ENCODE measurements at places on chromosomes 6 and 20.

DNA sequence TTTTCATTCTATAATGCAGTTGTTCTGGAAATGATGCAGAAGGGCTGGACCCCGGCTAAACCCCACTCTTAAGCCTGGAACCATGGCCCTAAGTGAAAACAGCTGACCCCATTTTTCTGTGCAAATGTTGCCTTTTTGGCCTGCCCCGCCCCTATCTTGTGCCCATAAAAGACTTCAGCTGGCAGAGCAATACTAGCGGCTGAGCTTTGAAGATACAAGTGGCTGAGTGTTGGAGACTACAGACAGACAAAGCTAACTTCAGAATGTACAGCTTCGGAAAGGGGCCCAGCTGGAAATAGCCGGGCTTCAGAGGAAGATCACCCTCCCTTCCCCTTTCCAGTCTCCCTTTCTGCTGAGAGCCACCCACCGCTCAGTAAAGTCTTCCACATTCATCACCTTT lies 258.6 kb upstream of the SPTLC3 start:
- DNase-seq: no peak

- DNase-seq: no peak
These were observed 170.2 kb downstream of the OTOR start for GRCh38 chr20:16918366-16918765.

- no peak for DNase-seq
These were observed 22.5 kb upstream of the C6orf58 start for GRCh38 chr6:127554435-127555006.

DNA sequence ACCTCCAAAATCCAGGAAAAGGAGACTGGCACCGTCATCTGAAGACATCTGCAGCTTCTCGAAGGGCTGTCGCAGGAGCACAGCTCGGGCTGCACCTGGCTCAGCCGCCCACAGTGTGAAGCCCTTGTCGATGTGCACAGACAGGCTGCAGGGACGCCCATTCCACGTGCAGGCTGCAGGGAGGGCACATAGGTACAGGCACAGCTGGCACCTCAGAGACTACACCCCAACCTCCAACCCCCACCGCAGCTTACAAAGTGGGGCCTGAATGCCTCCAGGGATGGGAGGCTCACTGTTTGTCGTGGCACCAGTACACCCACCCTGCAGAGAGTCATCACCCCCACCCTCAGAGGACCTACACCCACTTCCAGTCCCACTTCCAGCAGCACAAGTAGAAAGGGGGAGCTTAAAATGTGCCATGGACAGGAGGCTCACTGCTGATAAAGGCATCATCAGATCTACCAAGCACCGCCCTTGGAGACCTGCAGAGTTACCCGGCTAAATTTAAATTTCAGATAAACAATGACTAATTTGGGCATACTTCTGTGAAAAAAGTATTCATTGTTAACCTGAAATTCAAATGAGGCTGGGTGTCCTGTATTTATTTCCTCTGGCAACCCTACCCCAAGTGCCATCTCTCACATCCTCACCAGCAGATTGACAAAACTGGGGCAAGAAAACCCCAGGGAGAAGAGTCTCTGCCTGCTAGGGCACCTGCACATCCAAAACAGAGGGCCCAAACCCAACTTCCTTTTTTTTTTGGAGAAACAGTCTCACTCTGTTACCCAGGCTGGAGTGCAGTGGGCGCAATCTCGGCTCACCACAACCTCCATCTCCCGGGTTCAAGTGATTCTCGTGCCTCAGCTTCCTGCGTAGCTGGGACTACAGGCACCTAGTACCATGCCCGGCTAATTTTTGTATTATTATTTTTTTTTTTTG lies 7.7 kb upstream of the CDK5RAP1 start:
- DNase-seq: no peak

- DNase-seq: no peak
These were observed 84.8 kb upstream of the EYA2 start for GRCh38 chr20:46809706-46810360.

GRCh38 chr6:106886922-106887797 lies 87.4 kb downstream of the CD24 start:
- no peak for DNase-seq

DNA sequence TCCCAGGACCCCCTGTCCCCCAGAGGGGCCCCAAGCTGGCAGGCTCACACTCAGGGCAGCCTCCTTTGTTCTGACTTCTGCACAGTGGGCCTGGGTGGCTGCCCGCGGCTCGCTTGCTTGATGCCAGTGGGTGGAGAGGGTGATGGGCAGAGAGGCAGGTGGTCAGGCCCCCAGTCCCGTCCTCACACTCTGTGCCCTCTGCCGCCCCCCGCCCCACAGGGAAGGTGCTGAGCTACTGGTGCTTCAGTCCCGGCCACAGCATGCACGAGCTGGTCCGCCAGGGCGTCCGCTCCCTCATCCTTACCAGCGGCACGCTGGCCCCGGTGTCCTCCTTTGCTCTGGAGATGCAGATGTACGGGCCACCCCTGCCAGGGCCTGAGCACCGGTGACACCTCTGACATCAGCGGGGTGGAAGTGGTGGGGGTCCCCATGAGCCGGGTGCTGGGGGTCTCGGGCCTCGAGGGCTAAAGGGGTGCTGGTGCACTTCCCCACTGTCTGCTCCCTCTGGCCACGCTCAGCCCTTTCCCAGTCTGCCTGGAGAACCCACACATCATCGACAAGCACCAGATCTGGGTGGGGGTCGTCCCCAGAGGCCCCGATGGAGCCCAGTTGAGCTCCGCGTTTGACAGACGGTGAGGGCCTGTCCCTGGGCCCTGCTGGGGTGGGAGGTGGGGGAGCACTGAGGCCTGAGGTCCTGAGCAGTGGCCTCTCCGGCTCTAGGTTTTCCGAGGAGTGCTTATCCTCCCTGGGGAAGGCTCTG lies 8.9 kb upstream of the TNFRSF6B start:
- no peak for DNase-seq

DNA sequence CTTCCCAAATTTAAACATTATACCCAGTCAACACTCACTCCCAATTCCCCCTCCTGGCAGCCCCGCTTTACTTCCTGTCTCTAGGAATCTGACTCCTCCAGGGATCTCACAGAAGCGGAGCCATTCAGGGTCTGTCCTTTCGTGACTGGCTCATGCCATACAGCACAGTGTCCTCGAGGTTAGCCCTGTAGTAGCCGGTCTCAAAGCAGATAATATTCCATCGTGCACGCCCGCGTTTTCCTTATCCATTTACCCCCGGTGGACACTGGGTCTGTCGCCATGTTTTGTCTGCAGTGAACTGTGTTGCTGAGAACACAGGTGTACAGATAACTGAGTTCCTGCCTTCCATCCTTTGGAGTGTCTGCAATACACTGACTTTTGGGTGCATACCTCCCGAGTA lies 95.3 kb downstream of the TTLL2 start:
- DNase-seq: no peak

DNA sequence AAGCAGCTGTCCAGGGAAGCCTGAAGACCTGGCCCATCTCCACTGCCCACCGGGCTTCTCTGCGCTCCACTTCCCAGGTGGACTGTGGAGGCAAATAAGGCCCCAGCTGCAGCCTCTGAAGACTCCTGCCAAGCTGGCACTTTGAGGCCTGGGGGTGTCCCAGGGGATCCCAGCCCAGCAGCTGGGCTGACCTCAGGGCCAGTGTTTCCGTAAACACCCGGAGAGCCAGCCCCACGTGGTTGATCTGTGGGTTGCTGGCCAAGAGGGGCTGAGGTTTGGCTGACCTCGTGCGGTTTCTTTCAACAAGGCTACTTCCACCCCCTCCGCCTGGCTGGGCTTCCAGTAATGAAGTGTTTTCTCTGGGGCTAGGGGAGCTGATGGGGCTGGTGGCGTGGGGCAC lies 12.4 kb upstream of the CCN5 start:
- no peak for DNase-seq

GRCh38 chr6:44268095-44268628 lies 2.1 kb upstream of the TMEM151B start:
- DNase-seq: no peak

- no peak for DNase-seq
These were observed 40.2 kb downstream of the PPP1R3G start for GRCh38 chr6:5125152-5126006.

DNA sequence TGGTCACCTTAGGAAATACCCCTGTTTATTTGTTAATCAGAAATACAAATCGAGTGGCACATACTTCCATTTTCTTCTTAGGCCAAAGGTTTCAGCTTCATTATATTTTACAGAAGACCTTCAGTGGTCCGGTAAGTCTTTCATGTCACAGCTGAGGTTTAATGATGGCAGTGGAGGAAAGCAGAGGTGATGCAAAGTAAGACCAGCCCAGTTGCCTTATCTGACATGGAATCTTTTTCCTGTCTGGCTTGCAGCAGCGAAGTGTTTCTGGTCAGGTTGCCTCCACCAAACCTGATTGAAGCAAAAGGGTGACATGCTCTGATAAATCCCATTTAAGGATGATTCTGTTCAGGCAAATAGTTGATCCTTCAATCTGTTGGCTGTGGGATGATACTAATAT lies 100.0 kb downstream of the PRDM1 start:
- DNase-seq: no peak

DNA sequence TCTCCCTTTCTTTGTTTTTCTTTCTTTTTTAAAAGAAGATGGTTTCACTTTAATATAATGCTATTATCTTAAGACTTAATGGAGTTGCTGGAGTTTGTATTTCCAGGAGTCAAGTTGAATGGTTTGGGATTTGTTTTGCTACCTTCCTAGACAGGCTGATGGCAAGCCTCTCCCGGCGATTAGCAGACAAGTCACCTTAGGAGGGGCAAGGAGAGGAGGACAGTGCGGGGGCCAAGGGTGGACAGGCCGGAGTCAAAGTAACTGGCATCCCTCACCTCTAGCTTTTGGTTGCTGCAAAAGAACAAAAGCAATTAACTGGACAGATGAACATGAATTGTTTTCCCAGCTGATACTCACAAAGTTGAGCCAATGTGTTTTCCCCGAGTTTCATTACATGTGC lies 57.1 kb downstream of the GMPR start:
- DNase-seq: no peak

DNA sequence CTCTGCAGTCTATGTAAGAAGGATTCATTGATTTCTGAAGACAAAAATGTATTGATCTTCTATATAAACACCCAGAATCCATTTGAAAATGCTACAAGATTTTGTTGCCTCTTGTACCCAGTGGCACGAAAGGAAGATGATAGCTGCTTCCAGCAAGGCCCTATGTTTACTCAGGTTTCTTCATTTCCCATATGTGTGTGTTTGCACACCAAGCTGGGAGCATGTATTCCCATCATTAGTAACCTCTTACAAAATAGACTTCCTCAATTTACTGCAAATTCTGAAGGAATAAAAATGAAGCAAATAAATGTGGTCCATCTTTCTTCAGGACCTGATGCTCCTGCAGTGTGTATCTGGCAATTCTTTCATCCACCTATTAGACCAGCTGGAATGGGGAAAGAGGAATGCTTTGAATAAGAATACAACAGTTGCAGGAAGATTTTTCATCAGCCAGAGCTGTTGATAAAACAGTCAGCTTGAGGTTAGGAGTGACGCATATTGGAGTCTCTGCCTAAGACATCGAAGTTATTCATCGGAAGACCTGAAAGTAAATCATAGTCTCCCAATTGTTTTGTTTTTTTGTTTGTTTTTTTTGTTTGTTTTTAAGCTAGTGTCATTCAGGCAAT lies 132.3 kb downstream of the PDE7B start:
- DNase-seq: no peak

DNA sequence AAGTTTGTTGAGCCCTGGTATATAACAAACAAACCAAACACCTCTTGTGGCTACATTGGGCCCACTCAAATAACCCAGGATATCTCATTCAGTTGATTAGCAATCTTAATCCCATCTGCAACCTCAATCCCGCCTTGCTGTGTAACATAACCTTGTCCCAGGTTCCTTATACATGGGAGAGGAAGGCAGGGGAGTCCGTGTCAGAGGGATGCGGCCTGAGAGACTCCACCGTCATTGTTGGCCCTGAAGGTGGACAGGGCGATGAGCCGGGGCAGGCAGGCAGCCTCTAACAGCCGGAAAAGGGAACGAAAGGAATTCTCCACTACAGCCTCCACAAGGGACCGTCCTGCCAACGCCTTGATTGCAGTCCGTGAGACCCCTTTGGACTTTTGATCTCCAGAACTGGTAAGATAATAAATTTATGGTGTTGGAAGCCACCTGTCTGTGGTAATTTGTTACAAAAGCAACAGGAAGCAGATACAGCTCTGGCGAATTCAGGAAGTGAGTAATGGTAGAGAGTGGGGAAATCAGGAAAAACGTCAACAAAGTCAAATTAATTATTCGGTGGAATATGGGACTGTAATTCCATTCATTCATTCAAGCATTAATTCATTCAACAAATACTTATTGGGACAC lies 124.5 kb upstream of the SALL4 start:
- DNase-seq: no peak

- no peak for DNase-seq
These were observed 615.9 kb downstream of the RNF144B start for GRCh38 chr6:19002976-19003560.

GRCh38 chr6:33977606-33978411 lies 168.1 kb downstream of the GRM4 start:
- DNase-seq: no peak

GRCh38 chr6:20658053-20658452 lies 123.8 kb downstream of the CDKAL1 start:
- no peak for DNase-seq

DNA sequence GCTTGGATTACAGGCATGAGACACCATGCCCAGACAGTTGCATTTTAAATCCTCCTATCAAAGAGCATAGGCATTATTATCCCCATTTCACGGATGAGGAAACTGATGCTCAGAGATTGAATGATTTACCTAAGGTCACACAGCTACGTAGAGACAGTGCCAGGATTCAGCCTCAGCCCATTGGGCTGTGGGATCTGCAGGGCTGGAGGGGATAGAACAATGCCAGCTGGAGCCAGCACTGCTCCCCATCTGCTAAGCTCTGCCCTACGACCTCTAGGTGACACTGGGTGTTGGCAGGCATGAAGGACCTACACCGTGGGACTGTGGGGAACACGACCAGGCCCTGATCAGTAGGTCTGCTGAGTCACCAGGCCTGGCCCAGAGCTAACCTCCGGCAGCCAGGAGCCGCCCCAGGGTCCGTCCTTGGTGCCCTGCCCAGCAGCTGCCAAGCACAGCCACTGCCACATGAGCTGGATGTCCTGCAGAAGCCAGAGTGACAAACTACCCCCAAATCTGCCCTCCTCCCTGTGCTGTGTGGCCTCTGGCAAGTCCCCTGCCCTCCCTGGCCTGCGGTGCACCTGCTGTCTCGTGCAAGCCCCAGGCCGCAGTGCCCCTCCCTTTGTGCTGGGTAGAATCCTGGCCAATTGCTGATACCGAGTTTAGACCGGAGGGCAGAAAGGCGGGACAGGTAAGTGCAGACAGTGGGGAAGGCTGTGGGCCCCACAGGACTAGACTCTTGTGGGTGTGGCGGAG lies 47.6 kb upstream of the PTGIS start:
- DNase-seq: no peak

- DNase-seq: no peak
These were observed 96.9 kb downstream of the PRSS35 start for GRCh38 chr6:83609248-83609647.

- no peak for DNase-seq
These were observed 11.0 kb downstream of the GFRA4 start for GRCh38 chr20:3652221-3652620.

DNA sequence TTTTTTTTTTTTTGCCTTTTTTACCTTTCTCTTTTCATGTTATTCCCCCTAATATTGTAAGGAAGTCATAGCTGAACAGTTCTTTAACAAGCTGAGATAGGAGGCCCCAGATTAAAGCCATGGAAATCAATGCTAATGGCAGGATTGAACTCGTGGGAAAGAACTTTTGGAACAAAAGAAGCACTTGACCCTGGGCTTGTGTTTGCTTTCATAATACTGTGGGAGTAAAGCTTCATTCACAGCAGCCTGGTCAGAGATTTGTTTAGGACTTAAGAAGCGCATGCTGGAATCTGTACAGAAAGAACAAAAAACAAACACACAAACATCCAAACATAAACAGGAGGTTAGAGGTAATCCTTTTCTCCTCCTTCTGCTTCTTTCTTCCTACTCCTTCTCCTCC lies 5.1 kb downstream of the HEY2 start:
- no peak for DNase-seq
